ENCODE measurements at places on chromosomes 16 and 17. TPM values are rescaled to one million over a fixed set of nuclear protein-coding genes. Genes with fewer than 3 reads are reported as not detected.

DNA sequence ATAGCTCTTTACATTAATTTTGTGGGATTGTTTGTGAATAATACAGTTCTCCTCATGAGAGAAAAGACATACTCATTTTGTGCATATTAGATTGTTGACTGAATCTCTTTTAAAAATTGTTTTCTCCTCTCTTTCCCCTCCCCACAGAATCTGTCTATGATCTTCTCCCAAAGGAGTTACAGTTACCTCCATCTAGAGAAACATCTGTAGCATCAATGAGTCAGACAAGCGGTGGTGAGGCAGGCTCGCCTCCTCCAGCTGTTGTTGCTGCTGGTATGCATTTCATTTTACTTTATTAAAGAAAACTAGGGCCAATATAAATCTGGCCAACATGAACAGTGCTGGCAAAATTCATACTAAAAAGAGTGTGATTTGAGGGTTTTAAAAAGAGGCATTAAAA lies 60.5 kb downstream of the NFAT5 start:
- DNase-seq: no peak

DNA sequence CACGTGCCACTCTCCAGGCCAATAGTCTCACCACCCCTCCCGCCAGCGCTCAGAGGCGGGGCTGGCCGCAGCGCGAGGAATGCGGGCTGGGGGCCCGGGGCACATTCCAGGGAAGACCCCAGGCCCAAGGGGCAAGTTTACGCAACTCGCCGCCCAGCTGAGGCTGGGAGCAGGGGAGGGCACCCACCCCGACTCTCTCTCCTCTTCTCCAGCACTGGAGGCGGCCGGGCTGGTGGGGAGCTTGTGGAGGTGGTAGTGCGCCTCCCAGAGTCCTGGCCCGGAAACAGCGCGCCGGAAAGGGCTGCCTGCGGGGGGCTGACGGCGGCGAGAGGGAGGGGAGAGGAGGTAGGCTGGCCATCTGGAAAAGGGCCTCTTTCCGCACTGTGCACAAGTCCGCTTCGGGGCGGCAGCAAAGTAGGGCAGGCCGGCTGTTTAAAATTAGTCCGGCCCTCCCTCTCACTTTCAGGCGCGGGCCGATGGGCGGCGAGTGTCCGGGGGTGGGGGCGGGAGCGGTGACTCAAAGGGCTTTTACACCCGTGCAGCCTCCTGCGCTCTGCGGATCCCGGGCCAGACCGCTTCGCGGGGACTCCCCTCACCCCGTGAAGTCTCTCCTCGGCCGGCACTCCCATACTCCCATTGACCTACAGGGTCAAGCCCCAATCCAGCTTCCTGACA lies 1.1 kb downstream of the FHOD1 start:
- DNase-seq: peak; percentile 81

GRCh38 chr16:75632857-75633256 lies 9.8 kb upstream of the ADAT1 start:
- no peak for DNase-seq

- peak; percentile 69 for DNase-seq
Measured at GRCh38 chr17:36608794-36609497, 7.6 kb downstream of the MRM1 start.

DNA sequence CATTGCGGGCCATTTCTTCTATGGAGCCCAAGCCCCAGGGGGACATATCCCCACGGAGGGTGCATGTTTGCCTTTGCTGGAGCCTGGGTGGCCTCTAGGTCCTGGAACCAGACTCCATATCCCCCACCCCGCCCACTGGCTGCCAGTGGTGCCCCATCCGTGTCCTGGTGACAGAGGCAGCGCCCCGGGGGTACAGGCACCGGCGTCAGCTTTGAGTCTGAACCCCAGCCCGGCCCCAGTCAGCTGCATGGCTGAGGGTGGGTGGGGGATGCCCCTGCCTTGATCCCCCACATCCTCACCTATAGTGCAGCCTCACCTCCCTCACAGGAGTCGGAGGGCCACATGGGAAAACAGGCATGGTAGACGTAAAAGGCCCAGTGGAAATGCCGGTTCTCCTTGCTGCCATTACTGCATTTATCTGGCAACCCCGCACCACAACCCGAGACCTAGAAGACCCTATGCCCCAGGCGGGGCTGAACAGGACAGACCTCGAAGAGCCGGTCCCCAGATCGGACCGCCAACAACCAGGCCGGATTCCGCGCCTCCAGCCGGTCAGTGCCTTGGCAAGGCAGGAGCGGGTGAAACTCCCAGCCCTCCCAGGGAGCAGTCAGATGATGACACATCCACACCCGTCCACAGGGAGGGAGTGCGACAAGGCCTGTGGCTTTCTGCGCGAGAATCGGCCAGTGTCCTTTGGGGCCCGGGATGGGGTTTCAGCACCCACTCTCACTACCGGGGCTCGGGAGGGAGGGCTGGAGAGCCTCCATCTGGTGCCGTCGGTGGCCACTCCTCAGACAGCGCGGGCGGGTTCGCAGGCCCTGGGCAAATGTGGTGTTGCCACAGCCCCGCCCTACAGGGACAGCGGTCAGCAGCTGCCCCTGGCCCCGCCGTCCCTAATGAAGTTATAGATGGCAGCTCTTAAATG lies 11.9 kb upstream of the SSTR5 start:
- DNase-seq: no peak

Gene SUMO2
- total RNA-seq: 272 TPM

Gene MYH1
- total RNA-seq: not detected

GRCh38 chr16:2447920-2448583 lies 11.9 kb upstream of the TEDC2 start:
- no peak for DNase-seq

DNA sequence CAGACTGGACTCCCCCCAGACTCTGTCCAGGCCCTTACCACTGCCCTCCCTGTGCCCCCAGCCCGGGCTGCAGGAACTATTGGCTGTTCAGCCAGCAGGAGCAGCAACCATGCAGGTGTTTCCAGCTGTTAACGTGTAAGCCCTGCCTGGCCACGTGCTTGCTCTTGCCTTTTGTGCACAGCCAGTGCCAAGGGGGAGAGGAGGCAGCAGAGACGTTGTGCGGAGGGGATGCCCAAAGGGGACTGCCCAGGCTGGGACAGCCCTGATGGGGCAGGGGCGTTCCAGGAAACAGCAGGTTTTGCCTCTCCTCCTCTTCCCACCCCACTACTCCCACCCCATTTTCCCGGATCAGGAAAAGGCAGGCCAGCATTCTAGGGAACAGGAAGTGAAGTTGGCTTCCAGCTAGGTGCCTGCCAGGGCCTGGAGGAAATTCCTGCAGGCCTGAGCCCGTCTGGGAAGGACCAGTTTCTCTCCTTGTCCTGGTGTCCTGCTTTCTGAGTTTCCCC lies 16.7 kb upstream of the LASP1NB start:
- DNase-seq: peak; percentile 61

Gene GINS2
- 0.43 TPM for total RNA-seq

DNA sequence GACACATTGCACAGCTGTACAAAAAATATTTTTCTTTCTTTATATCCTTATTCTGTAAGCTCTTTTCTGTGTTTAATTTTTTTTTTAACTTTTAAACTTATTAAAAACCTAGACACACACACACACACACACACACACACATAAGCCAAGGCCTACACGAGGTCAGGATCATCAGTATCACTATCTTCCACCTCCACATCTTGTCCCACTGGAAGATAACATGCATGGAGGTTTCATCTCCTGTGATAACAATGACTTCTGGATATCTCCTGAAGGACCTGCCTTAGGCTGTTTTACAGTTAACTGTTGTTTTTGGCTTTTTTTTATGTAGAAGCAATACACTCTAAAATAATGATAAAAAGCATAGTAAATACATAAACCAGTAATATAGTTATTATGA lies 71.2 kb downstream of the TNRC6C start:
- DNase-seq: no peak

DNA sequence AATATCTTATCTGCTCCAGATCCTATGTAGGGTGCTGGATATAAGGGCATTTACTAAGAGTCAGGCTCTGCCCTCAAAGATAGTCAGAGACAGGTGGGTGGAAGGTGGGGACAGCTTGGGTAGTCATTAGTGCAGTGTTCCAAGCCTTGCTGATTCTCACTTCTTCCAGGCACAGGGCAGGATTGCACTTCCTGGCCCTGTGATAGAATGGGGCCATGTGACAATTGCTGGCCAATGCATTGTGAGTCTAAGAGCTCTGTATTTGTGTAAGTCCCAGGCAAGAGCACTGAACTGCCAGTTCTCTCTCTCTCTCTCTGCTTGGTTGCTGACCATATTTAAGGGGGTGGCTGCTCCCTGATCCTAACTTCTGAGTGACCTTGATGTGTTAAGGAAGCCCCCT lies 112.1 kb downstream of the C16orf78 start:
- DNase-seq: no peak

GRCh38 chr16:2852731-2853507 lies 5.1 kb downstream of the PRSS22 start:
- DNase-seq: no peak

GRCh38 chr16:2474877-2475412 lies at the start of gene TBC1D24:
Gene TBC1D24 (plus strand): TSS chr16:2475127. CDS start chr16:2496149, 21,022 bp downstream.
- peak; percentile 96 for DNase-seq

Gene OTOP3
- total RNA-seq: not detected

Gene CD300H
- not detected for total RNA-seq

DNA sequence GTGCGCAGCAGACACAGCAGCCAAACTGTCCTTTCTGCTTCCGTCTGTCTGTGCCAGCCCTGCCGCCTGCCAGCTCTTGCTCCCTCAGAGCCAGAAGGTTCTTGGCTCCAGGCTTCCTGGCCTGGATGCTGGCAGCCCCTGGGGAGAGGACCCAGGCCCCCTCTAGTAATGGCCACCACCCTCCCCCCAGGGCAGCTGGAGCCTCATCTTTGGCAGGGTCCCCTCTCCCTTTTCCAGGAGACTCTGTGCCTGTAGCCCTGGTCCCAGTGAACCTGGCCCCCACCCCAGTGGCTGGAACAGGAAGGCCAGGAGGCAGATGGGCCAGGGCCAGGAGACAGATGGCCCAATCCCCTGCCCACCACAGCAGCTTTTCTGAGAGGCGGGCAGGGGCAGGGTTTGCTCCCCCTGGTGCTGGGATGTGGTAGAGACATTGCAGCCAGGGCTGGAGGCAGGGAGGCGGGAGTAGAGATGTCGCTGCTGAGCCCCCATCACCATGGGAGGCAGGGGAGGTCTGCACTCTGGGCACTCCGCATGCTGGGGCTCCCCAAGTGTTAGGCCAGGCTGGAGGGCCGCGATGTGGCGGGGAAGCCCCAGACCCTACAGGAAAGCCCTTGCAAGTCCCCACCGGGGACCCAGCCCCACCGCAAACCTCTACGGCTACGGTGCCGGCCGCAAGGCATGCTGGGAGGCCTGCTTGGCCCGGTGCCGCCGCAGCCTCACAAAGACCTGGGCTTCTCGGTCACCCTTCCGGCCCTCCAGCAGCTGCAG lies 16.7 kb downstream of the UNC13D start:
- peak; percentile 76 for DNase-seq

Gene FSCN2
- total RNA-seq: 0.59 TPM

Gene TMEM98
- total RNA-seq: 37.4 TPM

DNA sequence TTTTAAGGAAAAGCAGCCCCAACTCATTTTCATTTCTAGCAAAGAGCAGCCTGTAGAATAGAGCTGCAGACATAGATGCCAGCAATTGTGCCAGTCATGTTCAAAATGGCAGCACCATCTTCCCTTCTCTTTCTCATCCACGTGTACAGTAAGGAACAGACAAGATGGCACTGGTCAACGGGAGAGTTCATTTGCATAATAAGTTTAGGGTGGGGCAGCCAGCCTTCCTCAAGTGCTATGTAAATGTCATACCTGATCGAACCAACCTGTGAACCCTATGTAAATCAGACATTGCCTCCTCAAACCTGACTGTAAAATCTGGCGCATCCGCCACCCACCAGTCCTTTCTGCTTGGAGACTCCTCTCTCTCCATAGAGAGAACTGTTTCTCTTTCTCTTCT lies 150.0 kb upstream of the CDH13 start:
- DNase-seq: no peak

GRCh38 chr16:53744449-53744848 lies 40.5 kb downstream of the FTO start:
- DNase-seq: no peak

DNA sequence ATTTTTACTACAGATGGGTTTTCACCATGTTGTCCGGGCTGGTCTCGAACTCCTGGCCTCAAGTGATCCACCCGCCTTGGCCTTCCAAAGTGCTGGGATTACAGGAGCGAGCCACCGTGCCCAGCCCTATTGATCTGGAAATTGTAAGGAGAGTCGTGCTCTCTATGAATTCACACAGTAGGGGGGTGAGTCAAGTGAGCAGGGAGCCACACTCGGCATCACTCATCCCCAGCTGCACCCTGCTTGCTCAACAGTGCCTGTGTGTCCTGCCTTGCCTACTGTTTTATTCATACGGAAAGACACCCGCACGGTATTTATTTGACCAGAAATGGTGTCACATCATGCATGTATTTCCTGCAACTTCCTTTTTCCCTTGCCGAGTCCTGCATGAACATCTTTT lies 157.2 kb upstream of the FOXF1 start:
- no peak for DNase-seq

DNA sequence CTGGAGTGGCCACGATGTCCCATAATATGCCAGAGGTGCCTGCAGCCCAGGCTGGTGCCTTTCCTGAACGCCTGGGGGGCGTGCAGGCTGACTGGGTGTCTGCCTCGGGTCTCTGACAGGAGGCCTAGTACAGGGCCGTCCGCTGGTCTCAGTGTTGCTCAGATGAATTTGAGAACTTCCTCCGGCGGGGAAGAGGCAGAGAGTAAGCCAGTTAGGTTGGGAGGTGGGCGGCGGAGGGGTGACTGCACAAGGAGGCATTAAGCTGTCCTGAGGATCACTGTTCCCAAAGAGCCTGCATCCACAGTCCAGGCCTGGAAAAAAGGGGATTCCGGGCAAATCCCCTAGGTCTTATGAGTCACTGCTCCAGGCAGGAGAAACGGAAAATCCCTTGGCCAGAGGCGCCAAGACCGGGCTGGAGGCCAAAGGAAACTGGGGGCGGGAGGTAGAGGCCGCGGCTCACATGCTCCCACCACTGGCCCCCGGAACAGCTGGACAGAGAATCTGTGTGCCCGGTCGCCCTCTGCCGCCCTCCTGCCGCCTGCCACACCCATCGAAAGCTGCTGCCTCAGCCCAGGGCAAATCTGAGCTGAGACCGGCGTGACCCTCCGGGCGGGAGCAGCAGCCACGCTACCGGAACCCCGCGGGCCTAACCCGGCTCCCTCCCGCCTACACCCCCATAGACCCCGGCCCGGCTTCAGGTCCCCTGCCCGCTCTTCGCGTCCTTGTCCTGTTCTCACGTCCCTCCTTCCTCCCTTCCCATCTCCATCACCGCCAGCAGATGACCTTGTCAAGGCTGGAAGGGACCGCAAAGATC lies 1.2 kb downstream of the TRIM47 start:
- peak; percentile 97 for DNase-seq

DNA sequence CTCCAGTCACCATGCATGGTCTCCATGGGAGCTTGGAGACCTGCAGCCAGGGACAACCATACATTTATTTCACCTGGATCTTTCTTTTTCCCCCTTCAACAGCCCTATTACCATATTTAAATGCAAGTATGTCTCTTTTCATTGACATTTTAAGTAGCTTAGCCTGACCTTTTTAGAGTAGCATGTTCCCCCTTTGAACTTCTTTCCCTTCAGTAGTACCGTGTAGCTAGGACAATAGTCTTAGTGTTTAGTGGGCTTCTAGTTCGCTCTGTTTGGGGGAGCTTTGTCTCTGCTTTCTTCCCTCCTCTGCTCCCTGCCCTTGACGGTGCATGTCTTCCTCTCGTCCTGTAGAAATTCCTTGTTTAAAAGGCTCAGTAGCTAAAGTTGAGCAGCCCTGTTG lies 94.6 kb downstream of the CCDC182 start:
- DNase-seq: no peak

- DNase-seq: no peak
Measured at GRCh38 chr17:4426499-4427208, 7.1 kb upstream of the SPNS3 start.

- peak; percentile 80 for DNase-seq
Measured at GRCh38 chr17:79728169-79728907, 2.4 kb upstream of the ENPP7 start.
